ENCODE measurements at places on chromosomes 5 and 9.

- no peaks in the 10 kb centered on the region for H3K27me3 ChIP-seq
Measured at GRCh38 chr9:121820286-121821005, 169.0 kb downstream of the DAB2IP start.

DNA sequence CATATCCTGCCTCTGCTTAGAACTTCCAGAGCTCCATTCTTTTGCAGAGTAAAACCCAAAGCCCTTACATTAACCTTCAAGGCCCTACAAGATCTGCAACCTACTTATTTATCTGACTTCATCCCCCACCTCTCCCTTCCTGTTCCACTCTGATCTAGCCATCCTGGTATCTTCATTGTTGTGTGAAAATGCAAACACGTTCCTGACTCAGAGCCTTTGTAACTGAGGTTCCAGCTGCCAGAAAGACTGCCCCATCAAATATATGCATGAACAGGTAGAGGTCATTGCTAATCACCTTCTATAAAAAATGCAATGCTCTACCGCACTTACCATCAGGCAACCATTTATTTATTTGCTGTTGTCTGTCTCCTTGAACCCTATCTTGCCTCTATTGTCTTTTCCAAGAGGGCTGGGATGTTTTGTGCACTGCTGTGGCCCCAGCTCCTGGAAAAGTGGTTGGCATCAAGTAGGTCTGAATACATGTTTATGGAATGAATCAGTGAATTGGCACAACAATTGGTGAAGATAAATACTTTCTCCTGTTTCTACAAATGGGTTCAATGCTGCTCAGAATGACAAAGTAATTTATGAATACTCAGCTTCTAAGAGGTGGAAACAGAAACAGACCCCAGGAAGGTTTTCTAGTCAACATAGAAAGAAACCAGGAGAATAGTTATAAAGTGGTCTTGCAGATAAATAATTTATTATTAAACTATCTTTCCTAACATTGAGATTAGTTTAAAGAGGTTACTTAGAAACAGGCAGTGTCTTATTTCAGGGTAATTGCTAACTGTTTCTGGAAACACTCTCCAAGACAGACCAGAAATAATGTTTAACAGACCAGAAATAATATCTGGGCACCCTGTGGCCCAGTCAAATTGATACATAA, 230.6 kb upstream of the CD180 start:
- no peaks in the 10 kb centered on the region for H3K36me3 ChIP-seq
- no peak overlapping the region for H3K4me3 ChIP-seq
- H3K4me1 ChIP-seq, result no peaks in the 10 kb centered on the region
- DNase-seq, result no peak

DNA sequence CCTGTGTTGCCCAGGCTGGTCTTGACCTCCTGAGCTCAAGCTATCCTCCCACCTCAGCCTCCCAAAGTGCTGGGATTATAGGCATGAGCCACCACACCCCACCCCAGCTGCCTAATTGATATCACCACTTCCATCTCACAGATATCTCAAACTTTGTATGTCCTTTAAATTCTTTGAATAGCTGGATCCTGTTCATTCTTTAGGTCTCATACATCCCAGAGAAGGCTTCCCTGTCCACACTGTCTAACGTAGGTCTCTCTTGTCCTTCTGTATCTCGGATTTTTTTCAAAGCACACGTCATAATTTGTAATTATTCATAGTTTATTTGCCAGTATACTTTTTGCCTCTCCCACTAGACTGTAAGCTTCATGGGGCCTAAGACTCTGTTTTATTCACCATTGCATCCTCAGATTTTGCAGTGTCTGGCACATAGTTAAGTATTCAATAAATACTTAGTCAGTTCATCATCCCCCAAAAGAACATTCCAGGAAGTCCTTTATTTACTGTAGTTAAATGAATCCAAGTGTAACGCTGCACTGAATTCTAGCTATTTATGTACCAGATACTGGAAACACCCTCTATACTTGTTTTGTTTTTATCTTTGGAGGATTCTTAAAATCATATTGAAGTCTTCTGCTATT, 10.5 kb downstream of the ARSK start:
- no peak for DNase-seq
- no peaks in the 10 kb centered on the region for H3K4me1 ChIP-seq
- no peaks in the 10 kb centered on the region for H3K27me3 ChIP-seq
- H3K4me3 ChIP-seq, result no peak overlapping the region
- H3K27ac ChIP-seq, result no peak overlapping the region
- H3K36me3 ChIP-seq, result peaks cover 6% of the 10 kb centered on the region

GRCh38 chr5:141637767-141638419, 1.1 kb downstream of the RELL2 start:
- H3K36me3 ChIP-seq, result no peaks in the 10 kb centered on the region
- H3K4me1 ChIP-seq, result peaks cover 31% of the 10 kb centered on the region
- no peak for DNase-seq
- H3K4me3 ChIP-seq, result peak overlapping the region; percentile 78

DNA sequence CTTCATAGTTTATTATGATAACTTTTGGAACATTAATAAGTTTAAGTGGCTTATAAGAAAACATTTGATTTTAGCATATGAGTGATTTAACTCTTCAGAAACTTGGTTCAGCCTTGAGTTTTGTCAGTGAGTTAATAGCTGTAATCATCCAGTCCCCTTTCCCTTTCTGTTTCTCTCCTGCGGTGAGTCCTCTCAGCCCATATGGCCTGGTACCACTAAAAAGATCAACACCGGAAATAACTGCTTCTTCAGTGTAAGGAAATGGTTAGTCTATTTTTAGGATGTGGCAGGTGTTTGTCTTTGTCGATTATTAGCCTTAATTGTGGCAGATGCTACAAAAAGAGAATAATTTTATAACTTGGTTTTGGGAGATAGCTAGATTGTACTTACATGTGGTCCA, 120.2 kb upstream of the GRHPR start:
- H3K4me1 ChIP-seq, result peaks cover 5% of the 10 kb centered on the region
- no peak overlapping the region for H3K27ac ChIP-seq
- H3K4me3 ChIP-seq, result no peak overlapping the region
- no peak for DNase-seq
- H3K36me3 ChIP-seq, result peaks cover 10% of the 10 kb centered on the region
- no peaks in the 10 kb centered on the region for H3K27me3 ChIP-seq

DNA sequence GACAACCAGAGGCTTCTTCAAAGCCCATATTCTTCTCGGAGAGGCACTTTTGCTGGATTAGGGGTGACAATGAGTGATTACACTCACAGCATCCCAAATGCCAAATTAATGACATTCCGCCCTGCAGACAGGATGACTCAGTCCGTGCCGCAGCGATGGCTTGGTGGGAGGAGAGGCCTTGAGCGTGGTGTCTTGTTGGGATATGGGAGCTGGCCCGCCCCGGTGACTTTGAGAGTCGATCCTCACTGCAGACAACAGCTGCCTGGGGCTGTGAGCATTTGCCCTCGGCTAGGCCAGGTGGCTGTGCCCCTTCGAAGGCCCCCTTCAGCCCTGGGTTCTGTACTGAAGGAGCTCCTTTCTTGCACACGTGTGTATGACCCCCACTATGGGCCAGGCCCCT, 29.8 kb downstream of the OLFM1 start:
- H3K36me3 ChIP-seq, result no peaks in the 10 kb centered on the region
- no peaks in the 10 kb centered on the region for H3K4me1 ChIP-seq
- DNase-seq, result no peak
- no peak overlapping the region for H3K27ac ChIP-seq
- no peak overlapping the region for H3K4me3 ChIP-seq
- H3K27me3 ChIP-seq, result no peaks in the 10 kb centered on the region

DNA sequence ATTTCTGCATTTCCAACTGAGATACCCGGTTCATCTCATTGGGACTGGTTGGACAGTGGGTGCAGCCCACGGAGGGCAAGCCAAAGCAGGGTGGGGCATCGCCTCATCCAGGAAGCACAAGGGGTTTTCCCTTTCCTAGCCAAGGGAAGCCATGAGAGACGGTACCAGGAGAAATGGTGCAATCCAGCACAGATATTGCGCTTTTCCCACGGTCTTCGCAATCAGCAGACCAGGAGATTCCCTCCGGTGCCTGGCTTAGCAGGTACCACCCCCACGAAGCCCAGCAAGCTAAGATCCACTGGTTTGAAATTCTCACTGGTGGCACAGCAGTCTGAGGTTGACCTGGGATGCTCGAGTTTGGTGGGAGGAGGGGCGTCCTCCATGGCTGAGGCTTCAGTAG, 527.0 kb downstream of the TLE1 start:
- H3K36me3 ChIP-seq, result no peaks in the 10 kb centered on the region
- no peaks in the 10 kb centered on the region for H3K27me3 ChIP-seq
- DNase-seq, result no peak

GRCh38 chr9:6780690-6781089, 22.9 kb downstream of the KDM4C start:
- no peaks in the 10 kb centered on the region for H3K36me3 ChIP-seq
- H3K27me3 ChIP-seq, result no peaks in the 10 kb centered on the region
- H3K27ac ChIP-seq, result no peak overlapping the region
- H3K4me3 ChIP-seq, result no peak overlapping the region
- DNase-seq, result no peak
- H3K4me1 ChIP-seq, result peaks cover 10% of the 10 kb centered on the region

DNA sequence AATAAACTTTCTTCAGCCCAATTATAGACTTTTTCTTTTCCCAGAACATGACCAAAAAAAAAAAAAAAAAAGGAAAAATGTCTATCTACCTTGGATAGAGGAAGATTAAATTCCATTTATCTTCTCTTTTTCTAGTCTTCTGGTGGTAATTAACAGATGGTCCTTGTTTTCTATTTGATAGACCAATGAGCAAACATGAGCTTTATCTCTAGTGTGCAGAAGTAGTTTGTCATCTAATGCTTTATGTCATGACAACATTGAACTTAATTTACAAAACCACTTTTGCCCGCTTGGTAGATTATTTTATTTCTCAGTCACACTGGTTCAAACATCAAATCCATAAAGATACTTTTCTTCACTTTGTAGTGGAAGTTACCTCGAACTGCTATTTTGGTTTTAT, 69.5 kb upstream of the ELL2 start:
- H3K27ac ChIP-seq, result no peak overlapping the region
- no peak for DNase-seq
- peaks cover 5% of the 10 kb centered on the region for H3K4me1 ChIP-seq
- H3K4me3 ChIP-seq, result no peak overlapping the region

GRCh38 chr9:125600194-125600593, 106.8 kb downstream of the MAPKAP1 start:
- no peaks in the 10 kb centered on the region for H3K27me3 ChIP-seq
- no peak overlapping the region for H3K4me3 ChIP-seq
- H3K27ac ChIP-seq, result no peak overlapping the region
- DNase-seq, result no peak

DNA sequence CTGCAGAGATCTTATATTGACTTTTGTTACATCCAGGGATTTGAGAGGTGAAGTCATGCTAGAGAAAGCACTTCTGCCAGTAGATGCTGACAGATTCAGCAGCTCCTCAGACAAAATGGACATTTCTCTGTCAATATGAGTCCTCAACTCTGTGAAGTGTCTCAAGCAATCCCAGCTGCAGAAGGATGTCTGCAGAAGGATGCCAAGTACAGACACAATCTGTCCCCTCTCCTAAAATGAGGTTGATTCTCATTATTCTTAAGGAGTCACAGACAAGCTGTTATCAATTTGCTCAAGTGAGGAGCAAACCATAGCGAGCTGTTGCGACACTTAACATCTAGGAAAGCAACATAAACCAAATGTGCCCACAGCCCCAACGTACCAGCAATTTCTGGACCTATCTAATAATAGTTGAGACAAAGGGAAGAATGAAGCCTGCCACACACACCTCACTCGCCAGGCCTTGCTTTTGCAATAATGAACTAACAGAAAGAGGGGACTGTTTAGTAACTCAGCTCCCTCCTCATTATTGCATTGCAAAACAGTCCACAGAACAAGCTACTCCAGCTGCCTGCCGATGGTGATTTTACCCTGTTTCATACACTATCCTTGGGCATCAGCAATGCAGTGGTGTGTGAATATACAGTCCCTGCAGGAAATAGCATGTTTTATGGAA, 364.2 kb upstream of the PDE4D start:
- H3K27me3 ChIP-seq, result no peaks in the 10 kb centered on the region
- H3K4me3 ChIP-seq, result no peak overlapping the region

DNA sequence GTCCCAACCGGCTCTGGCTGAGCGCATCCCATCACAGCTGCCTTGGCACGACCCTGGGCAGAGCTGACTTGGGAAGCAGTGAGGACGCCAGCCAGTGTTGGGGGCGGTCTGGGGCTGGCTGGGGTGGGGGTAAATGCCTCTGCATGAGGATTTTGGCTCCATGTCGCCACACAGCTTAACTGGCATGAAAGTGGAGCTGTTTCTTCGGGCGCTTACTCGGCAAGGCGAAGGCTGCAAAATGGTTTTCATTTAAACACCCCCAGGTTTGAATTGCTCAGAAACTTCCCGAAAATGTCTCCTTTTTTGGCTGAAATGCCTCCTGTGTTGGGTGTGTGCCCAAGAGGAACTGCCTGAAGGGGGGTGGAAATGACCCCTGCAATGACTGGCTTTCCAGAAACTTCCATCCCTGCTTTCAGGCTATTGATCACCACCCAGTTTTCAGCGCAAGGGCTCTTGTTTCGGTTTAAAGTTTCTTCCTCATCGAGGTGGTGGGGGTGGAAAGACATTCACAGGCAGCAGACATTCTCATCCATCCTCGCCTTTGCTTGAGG, 38.3 kb downstream of the PTGES start:
- no peaks in the 10 kb centered on the region for H3K27me3 ChIP-seq
- H3K27ac ChIP-seq, result peak overlapping the region; percentile 92
- H3K4me3 ChIP-seq, result peak overlapping the region; percentile 59
- H3K36me3 ChIP-seq, result no peaks in the 10 kb centered on the region

DNA sequence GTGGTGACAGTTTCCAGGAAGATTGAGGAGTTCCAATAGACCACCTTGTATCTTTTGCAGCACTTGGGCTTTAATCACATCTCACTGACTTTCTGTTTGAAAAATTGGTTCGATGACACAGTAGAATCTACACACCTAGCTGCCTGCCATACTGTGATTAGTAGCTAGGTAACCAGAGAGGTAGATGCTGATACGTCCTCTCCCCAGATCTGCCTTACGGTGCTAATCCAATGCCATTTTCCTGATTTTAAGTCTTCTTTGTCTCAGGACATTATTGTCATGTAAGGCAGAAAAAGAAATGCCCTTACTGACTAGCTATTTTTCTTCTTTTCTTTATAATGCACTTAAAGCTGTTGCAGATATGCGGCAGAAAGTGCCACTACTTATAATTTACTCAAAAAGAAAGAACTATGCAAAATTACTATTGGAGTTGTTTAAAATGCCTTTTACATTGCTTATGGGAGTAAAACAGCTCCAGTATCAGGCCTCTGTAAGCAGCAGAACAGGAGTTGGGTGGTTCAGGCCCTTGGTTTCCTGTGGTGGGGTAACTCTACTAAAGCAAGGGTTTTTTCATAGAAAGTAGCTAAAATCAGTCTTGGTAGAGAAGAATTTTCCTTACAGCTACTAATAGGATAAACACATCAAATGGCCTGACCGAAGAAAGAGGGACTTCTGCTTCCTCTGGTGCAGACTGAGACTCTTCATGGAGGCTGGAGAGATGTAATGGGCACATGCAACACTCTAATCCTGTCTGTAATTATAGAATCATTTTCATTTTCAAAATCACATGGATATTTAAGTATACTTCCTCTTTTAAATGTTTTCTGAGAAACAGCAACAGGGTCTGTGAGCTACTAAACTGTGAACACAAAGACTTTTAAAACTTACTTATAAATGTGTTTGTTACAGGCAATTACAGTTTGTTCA, 177.2 kb downstream of the MAPKAP1 start:
- no peaks in the 10 kb centered on the region for H3K4me1 ChIP-seq
- H3K36me3 ChIP-seq, result no peaks in the 10 kb centered on the region
- no peak overlapping the region for H3K4me3 ChIP-seq
- no peaks in the 10 kb centered on the region for H3K27me3 ChIP-seq
- no peak for DNase-seq
- H3K27ac ChIP-seq, result no peak overlapping the region

- H3K27me3 ChIP-seq, result no peaks in the 10 kb centered on the region
- H3K4me3 ChIP-seq, result no peak overlapping the region
- H3K4me1 ChIP-seq, result peaks cover 13% of the 10 kb centered on the region
Measured at GRCh38 chr9:75979362-75979761, 88.9 kb downstream of the PCSK5 start.

GRCh38 chr5:112086740-112087139, 329.7 kb upstream of the NREP start:
- no peak for DNase-seq
- no peak overlapping the region for H3K4me3 ChIP-seq
- no peaks in the 10 kb centered on the region for H3K36me3 ChIP-seq
